Head of caudate nucleus (tissue), 42 donors: ENCODE measurements at places on chromosomes 16 and 17.
A peak's percentile ranks its signal among the peaks of the same experiment; 100 is the strongest.

DNA sequence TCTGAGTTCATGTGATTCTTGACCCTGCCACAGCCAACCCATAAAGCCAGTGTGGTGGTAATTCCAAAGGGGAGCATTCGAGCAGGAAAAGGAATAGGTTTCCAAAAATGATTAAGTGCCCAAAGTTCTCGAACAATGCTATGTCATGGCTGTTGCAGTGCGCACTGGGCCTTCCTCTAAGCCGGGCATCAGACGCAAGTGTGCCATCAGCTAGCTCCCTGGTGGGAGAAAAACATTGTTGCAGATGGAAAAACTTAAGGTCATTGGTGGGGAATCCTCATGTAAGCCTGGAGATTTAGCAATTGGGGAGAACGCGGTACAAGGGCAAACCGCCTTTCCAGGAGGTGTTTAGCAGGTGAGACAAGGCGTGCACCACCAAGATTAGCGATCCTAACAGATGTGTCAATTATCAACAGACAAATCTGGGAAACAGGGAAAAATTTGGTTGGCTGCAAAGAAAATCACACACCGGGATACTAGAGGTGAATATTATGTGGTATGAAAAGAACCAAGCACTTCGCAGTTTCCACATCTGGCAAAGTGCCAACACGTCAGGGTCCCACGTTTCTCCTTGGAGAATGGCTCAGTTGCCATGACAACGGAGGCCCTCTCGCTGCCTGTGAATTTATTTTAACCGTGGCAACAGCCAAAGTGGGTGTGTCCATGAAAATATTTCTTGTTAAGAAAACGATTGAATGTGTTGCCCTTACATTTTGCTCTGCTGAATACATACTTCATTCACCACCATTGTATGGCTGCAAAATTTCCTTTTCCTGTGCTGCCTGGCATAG, 118.5 kb upstream of the CACNG5 start:
- peak; percentile 62 for DNase-seq

- no peak for DNase-seq
Measured at GRCh38 chr16:35559911-35560636, 2100.7 kb downstream of the TP53TG3F start.

- DNase-seq: peak; percentile 21
Measured at GRCh38 chr16:20901436-20902112, 1.0 kb downstream of the LYRM1 start.

GRCh38 chr16:17330044-17330443, 140.7 kb downstream of the XYLT1 start:
- DNase-seq: no peak

- no peak for DNase-seq
Measured at GRCh38 chr17:82687871-82688270, 10.6 kb downstream of the RAB40B start.

DNA sequence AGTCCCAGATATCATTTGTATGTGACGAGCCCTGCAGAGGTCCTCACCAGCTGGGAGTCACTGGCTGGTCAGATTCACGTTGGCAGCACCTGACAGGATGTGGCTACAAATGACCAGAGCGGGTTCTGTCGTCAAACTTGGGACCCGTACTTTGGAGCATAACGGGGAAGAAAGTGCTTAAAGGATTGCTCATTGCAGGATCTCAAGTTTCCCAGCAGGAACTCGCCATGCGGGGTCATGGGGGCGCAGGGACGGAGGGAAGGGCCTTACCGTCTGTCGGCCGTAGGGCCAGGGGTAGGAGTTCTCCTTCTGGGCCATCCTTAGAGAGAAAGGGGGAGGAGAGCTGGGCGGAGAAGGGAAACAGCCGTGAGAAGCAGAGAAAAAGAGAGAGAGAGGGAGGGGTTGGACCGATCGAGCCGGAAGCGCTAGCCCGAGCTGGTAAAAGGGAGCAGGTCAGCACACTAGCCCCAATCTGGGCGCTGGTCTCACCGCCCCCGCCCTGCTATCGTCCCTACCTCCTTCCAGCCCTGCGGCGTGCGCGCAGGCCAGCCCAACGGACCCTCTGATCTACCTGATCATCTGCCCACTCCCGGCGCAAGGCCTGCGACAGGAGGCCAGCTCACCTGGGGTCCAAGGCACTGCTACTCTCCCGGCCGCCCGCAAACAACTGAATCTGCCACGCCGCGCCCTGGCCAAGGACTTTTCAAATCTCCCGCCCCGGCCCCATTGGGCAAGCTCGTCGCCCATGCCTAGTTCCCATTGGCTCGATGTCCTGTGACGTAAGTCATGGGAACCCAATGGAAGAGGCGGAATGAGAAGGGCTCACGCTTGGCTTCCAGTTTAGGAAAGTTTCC, at the start of gene AURKB:
Gene AURKB (minus strand): TSS at position 669 of the 854 bp plus-strand sequence. CDS start 351 bp downstream, at position 318.
- peak; percentile 97 for DNase-seq

DNA sequence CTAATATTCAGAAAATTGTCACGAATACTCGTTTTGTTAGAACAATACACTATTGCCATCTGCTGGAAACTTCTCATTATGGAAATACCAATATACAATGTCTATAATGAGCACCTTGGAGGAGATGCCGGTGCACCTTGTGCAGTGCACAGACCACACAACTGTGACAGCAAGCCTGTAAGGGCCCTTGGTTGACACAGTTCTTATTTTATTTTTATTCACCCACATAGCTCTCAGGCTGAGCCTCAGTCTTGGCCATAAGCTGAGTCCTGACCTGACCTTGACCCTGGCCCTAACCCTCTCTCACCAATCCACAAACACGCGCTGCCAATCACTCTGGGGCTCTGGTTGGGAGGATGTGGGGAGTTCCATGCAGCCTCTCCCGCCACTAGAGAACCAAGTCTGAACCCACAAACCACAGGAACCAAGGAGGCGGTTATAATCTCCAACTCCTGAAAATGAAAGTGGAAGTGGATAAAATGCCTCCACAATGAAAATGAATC, 7.6 kb downstream of the AIPL1 start:
- DNase-seq: no peak

GRCh38 chr17:42913981-42914617, 13.5 kb downstream of the G6PC1 start:
- no peak for DNase-seq

- DNase-seq: peak; percentile 72
Measured at GRCh38 chr16:30340621-30341020, 14.5 kb downstream of the CD2BP2 start.

- DNase-seq: peak; percentile 43
Measured at GRCh38 chr17:44911133-44912001, 3.9 kb downstream of the GFAP start.

- DNase-seq: no peak
Measured at GRCh38 chr16:29898135-29898803, 1.1 kb downstream of the SEZ6L2 start.

DNA sequence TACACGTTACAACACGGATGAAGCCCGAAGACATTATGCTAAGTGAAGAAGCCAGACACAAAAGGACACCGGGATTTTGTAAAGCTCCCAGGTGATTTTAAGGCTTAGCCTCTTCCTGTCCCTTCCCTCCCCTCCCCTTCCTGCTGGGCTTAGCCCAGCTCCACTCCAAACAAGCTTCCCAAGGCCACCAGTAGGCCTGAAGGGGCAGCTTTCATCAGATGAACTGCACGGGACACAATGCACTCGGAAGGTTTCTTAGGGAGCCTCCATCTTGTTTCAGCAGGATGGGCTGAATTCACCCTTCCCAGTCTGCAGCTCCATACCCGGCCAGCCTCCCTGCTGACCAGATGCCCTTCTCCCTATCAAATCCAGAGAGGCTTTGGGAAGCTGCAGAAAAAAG, 10.4 kb downstream of the MEFV start:
- DNase-seq: no peak

GRCh38 chr16:77894162-77894561, 105.8 kb downstream of the VAT1L start:
- DNase-seq: no peak

DNA sequence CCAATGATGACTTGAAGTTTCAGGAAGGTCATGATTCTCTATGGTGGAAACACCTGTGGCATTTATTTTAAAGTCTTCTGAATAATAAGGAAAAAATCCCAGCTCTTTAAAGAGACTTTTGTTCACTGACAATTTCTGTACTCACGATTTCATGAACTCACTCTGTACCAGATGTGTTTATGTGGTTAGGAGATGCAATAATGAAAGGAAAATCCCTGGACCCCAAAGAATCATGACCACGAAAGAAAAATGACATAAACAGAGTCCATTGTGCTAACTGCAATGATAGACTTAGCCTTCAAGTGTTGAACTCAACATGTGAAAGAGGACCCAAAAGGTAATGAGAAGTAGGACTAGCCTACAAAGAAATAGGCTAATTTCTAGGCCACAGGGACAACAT, 947.5 kb downstream of the CDH11 start:
- no peak for DNase-seq

- no peak for DNase-seq
Measured at GRCh38 chr16:58435779-58436178, 43.5 kb downstream of the GINS3 start.

- no peak for DNase-seq
Measured at GRCh38 chr16:9665851-9666271, 516.4 kb downstream of the GRIN2A start.
